ENCODE measurements at places on chromosomes 3 and 15.

DNA sequence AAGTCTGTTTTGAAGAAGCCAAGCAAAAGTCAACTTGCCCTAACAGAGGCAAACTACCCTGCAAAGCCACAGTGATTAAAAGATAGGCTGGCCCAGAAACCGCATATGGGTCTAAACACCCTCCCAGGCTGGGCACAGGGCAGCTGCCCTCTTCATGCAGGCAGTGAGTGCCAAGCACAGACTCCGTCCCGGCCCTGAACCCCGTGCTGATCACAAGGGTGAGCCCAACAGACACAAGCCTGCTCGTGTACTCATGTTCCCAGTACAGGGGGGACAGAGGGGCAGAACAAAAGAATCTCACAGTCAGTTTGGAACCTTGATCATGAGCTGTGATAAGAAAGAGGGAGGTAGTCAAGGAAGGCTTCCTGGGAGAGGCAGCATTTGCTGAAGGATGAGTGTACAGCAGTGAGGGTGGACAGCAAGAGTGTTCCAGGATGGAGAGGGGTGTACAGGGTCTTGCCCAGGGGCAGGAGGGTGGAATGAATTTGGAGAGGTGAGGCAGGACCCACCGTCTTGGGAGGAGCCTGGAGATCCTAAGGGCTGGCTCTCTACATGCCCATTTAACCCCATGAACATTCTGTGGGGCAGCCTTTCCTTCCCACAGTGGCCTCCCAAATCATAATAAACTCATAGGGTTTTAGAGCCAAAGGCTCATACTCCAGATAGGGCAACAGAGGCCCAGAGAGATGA is 43.2 kb upstream of the PRR23E start:
- no peak for DNase-seq

- peak; percentile 49 for DNase-seq
Measured at GRCh38 chr3:71903112-71903495, 118.2 kb upstream of the PROK2 start.

- no peak for DNase-seq
Measured at GRCh38 chr15:95596496-95596895, 734.0 kb upstream of the NR2F2 start.

- DNase-seq = no peak
Measured at GRCh38 chr15:61382927-61383326, 153.8 kb upstream of the RORA start.

GRCh38 chr3:12400616-12401194 is 83.6 kb upstream of the TSEN2 start:
- peak; percentile 49 for DNase-seq

GRCh38 chr3:25781758-25782594 is 1.3 kb downstream of the NGLY1 start:
- DNase-seq = no peak

Data from pons (tissue), 1 donor.